Hippocampal formation (tissue), 2 donors: ENCODE measurements at places on chromosomes 7 and 10.
A peak's percentile ranks its signal among the peaks of the same experiment; 100 is the strongest.

DNA sequence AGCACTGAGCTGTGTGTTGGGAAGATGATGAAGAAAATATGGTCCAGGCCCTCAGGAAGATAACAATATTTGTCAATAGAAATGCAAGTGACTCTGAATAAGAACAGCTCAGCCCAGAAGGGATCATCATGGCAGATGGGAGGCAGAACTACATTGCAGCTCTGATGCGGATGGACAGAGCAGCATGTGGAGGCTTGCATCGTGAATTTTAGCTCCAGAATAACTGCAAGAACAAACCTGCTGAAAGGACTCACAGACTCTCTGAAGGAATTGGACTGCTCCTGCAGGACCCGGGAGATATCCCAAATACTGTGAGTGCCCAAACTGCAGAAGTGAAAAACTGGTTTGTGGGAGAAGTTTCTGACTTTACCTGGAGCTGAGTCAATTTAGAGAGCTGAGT, 80.6 kb upstream of the LAMB4 start:
- DNase-seq, result no peak

DNA sequence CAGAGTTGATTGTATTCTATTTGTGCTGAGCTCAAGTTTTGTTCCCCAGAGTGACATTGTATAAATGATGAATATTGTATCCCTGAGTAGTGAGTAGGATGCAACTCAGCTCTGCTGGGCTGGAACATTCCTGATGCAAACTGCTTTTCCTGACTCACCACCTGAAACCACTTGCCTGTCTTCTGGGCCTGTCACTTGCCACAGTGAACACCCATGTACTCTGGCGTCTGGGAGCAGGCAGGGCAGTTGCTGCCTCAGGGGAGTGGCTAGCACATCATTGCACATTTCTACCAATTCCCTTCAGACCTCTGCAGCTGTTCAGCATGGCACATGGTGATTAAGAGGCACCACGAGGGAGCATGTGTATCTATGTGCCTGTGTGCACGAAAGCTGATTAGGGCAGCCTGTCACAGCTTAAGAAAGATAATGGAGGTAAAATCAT, 157.3 kb downstream of the SND1 start:
- no peak for DNase-seq

- no peak for DNase-seq
These were observed 24.3 kb upstream of the PDE1C start for GRCh38 chr7:32094516-32094915.

DNA sequence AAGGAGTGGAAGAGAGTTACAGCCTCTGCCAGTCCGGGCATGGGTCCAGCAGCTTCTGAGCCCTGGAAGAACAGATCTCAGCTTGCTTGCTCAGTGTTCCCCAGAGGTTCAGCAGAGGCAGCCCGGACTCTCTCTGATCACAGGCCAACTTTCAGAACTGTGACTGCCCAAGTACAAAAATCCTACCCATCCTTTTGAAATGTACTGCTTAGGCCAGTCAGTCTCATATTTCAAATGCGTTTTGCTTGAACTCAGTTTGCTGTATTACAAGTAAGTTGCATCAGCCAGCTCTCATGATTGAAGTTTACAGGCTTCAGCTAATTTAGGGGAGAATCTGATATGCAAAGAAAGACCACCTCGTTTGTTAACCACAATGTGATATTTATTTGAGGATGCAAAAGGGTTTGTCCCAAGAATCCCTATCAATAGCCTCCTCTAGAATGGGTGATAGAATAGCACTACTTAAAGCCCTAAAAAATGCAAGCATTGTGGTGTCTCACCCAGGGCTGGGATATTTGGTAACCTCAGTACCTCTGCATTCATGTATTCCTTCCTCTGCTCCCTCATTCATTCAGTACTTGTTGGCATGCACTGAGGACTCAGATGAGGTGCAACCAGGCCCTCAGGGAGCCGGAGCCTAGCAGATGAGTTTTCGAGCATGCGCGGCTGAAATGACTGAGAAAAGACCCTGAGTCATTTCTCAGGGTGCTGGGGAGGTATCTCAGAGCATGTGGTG, 7.0 kb downstream of the AIMP2 start:
- DNase-seq, result no peak

- DNase-seq, result no peak
These were observed 1.7 kb downstream of the TNS3 start for GRCh38 chr7:47580175-47580706.

DNA sequence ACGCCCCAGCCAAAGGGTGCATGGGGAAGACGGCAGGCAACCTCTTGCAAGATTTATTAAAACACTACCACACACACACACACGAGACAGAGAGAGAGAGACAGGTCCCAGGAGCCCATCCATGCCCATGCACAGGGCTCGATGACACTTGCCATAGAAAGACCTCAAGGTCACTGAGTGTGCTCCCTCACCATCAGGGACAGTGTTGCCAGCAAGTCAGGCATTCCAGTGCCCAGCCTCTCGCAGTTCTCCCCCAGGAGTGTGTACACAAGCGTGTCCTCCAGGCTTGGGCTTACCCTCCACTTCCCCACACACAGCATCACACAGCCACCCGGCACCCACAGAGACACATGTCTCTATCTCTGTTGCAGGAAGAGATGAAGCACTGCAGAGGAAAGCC, 46.8 kb upstream of the SLF2 start:
- no peak for DNase-seq

GRCh38 chr7:29977886-29978651, 11.5 kb downstream of the SCRN1 start:
- DNase-seq, result no peak

DNA sequence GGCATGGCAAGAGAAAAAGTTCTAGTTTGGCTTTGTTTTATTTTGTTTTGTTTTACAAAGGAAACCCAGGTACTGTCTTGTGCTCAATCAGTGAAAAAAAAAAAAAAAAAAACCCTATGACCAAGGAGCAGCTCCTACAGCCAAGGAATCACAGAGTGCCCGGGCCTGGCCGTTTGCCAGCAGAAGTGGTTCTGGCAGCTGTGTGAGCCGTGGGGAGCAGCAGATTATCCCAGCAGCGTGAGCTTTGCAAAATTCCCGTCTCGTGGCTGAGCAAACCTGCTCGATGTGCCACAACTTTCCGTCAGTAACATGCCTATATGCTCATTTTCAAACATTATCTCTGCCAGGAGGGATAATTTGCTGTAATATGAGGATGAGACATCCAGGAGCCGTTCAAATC, 293.7 kb downstream of the POU6F2 start:
- peak; percentile 4 for DNase-seq

DNA sequence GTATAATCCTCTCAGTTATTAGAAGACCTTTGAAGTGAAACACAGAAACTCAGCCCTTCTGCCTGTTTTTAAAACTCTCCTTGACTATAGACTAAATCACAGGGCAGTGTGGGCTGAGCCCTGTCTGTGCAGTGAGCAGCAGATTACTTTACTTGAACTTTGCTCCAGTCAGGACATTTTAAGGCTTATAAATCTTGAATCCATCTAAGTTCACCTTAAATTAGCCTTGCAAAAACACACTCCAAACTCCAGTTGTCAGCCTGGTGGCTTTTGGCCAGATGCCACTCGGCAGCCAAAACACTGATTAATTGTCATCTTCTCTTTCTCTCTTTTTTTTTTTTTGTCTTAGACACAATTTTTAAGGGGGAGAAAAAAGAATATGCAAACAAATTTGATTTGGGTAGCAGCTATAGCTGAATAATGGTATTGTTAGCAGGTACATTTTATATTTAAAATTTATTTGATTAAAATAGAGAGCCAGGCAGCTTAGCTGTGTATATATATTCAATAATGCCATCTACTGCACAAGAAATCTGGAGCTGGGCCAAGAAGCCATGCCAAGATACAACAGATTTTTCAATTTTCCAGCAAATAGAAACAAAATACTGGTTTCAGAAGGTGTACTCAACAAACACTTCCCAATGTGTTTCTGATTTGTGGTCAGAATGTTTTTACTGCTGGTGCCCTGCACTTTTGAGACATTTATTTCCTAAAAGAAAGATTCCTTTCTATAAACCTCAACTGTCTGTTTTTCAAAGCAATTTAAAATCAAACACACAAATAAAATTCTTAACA, 247.7 kb downstream of the TFEC start:
- peak; percentile 1 for DNase-seq

DNA sequence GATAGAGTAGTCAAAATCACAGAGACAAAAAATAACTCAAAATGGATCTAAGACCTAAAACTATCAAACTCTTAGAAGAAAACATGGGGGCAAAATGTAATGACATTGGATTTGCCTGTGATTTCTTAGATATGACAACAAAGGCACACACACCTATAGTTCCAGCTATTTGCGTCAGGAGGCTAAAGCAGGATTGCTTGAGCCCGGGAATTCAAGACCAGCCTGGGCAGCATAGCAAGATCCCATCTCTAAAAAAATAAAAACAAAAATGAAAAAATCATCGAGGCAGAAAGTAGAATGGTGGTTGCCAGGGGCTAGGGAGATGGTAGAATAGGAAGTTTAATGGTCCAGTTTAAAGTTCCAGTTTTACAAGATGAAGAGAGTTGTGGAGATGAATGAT, 113.3 kb downstream of the NRF1 start:
- DNase-seq, result no peak

GRCh38 chr10:70772627-70773026, 12.6 kb downstream of the TBATA start:
- no peak for DNase-seq

DNA sequence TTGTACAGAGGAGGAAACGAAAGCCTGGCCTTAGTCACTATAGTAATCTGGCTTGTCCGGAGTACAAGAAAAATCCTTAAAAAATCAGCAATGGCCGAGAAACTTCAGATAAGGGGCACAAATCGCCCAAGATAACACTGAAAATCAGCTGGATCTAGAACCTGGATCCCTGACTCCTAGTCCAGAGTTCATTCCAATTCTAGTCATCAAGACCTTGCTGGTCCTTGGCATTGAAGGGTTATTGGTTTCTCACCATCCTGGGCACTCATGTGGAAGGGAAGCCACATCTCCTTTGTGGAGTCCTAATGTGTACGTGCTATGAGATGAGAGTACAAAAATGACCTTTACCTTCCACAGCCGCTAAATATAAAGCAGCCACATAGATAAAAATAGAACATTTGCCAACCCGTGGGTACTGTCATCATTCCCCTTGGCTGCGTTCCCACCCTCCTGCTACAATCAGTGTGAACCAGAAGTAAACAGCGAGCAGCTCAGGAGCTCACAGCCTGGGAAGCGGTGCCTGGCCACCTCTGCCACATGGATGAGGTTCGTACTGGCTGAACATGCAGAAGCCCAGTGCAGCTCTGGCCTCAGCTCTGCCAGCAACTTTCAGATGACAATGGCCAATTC, 116.0 kb upstream of the PDLIM1 start:
- DNase-seq, result no peak

DNA sequence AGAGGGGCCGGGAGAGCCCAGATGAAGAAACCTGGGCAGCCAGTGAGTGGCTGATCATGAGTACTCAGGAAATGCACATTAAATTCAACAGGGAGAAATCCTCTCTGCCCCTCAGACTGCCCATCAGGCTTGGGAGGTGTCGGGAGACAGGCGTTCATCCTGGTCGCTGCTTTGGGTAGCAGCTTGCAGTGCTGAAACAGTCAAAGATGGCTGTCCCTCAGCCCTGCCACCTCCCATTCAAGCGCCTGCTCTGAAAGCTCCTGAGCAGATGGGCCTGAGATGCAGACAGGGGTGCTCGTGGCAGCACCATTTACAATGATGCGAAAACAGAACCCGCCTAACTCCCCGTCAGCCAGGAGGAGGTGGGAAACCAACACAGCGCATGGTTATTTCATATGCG, 3.6 kb upstream of the JAKMIP3 start:
- DNase-seq, result no peak

DNA sequence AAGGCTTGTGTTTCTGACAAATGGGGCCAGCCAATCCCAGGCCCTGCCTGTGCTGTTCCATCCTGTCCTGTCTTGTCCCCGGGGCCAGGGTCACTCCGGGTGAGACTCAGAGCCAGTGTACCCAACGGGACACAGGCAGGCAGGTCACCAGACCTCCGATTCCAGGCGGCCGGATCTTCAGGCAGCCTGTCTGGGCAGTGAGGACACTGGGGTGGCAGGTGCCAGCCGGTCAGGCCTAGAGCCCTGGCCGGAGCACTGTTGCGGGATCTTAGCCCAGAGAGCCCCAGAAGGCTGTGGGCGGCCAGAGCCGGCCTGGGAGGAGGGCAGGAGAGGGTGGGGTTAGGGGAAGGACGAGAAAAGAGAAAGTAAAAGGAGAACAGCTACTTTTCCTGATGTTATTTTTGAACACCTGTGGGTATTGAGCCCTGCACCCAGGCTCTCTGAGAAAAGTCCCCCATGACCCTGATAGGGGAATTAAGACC, 134.3 kb upstream of the TNRC18 start:
- peak; percentile 43 for DNase-seq

DNA sequence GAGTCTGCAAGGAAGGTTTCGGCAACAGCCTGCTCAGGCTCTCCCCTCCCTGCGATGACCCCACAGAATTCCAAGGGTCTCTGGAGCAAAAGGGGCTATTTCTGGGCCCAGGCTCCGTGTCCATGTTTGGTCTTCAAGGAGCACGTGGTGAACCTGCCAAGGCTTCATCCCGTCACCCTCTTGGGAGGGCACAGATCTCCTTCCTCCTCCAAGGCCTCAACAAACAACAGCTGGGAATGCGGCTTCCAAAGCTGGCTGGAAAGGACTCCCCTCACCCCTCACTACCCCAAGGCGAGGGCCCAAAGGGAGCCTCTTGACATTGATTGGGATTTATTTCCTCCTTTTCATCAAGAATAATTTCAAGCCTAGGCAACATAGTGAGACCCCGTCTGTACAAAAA, 14.0 kb upstream of the KPNA7 start:
- DNase-seq, result no peak

GRCh38 chr10:30088178-30088577, 28.8 kb upstream of the JCAD start:
- DNase-seq, result no peak

GRCh38 chr10:80371467-80371866, 14.9 kb downstream of the DYDC2 start:
- DNase-seq, result no peak

- no peak for DNase-seq
These were observed 201.2 kb upstream of the SEMA3E start for GRCh38 chr7:83850125-83850524.

DNA sequence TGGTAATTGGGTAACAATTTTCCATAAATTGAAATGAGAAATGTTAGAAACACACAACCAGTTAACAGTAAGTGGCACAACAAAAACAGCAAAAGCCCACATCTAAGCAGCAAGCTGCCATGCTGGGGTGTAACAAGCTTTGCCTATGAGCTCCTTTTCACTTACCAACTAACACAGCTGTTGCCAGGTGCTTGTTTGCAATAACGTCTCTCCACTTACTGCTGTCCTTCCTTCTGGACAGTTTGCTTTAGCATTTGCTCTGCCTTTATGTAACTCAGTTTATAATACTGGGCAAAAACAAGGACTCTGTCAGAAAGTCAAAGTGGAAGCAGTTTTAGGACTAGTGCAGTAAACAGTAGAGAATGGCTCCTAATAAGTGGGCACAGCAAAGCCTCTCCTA, 740.9 kb downstream of the POM121L12 start:
- no peak for DNase-seq
